Activated naive CD4-positive, alpha-beta T cell treated with anti-CD3 and anti-CD28 coated beads for 36 hours (primary cell): ENCODE measurements at places on chromosomes 12 and 14. TPM values are rescaled to one million over a fixed set of nuclear protein-coding genes. Genes with fewer than 3 reads are reported as not detected.

GRCh38 chr12:90295858-90296257 is 587.2 kb upstream of the ATP2B1 start:
- peaks cover 16% of the 10 kb centered on the region for H3K4me1 ChIP-seq
- H3K4me3 ChIP-seq = no peak overlapping the region
- no peak overlapping the region for H3K27ac ChIP-seq
- DNase-seq = no peak
- peaks cover 13% of the 10 kb centered on the region for H3K27me3 ChIP-seq

DNA sequence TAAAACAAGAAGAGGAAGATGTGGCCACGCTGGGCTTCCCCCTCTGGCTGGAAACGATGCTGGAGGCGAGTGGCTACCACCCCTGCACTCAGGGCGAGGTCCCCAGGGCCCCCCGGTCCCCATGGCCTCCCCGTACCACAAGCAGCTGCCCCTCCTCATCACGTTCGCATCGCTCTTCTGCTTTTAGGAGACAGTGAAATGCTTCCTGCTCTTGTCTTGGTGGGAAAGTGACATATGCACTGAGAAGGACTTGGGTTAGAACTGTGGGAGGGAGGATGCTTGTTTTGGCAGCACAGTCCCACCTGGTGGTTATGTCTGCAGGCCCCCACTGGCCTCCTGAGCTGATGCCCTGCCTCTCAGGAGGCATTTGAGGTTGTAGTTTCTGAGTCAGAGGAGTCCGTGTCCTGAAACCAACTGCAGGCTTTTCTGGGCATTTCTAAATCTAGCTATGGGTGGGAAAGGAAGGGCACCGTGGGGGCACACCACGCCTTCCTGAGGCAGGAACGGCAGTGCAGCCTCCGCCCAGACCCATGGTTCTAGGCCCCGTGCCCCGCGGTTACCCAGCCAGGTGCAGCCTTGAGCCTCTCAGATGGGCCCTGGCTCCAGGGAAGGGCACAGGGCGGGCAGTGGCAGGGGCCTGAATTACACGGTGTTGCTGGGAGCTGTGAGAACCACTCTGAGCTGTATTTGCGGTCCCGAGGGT is 139.3 kb downstream of the ADGRD1 start:
- H3K4me1 ChIP-seq = peaks cover 8% of the 10 kb centered on the region
- no peak overlapping the region for H3K27ac ChIP-seq
- no peaks in the 10 kb centered on the region for H3K36me3 ChIP-seq

- no peaks in the 10 kb centered on the region for H3K36me3 ChIP-seq
- no peaks in the 10 kb centered on the region for H3K27me3 ChIP-seq
- DNase-seq = peak; percentile 22
- H3K4me1 ChIP-seq = peaks cover 25% of the 10 kb centered on the region
- no peak overlapping the region for H3K4me3 ChIP-seq
Observed at GRCh38 chr12:124508381-124509079, 58.9 kb downstream of the NCOR2 start.

GRCh38 chr14:100891051-100891450 is 12.5 kb downstream of the RTL1 start:
- no peak for DNase-seq
- no peak overlapping the region for H3K4me3 ChIP-seq
- peaks cover 5% of the 10 kb centered on the region for H3K27me3 ChIP-seq
- H3K4me1 ChIP-seq = no peaks in the 10 kb centered on the region
- H3K27ac ChIP-seq = no peak overlapping the region

DNA sequence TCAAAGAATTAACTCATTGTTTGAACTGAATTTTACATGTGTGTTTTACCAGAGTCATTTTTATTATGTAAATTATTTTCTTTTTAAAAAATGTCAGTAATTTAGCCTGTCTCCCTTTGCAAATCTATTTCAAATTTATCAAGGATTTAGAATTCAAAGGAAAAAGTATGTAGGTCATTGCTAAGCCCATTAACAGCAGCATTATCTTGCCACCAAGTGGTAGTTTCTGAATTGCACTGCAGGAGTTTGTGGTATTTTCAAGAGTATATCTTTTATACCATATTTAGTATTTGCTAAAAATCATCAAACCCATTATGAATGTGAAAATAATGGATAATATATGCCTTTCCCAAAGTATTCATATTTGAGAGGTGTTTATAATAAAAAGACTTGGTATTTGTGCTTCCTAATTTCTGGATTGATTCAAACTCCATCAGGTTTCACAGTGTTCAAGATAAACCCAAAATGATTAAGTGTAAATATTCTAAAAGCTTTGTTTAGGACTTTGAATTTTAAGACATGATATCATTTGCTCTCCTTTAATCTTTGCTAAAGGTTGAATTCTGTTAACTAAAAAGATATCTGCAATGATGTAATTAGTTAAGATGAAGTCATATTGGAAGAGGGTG is 711.4 kb downstream of the FSCB start:
- H3K36me3 ChIP-seq = no peaks in the 10 kb centered on the region
- no peak for DNase-seq
- H3K27me3 ChIP-seq = no peaks in the 10 kb centered on the region
- no peak overlapping the region for H3K27ac ChIP-seq
- no peak overlapping the region for H3K4me3 ChIP-seq

- H3K4me1 ChIP-seq = no peaks in the 10 kb centered on the region
- no peak overlapping the region for H3K27ac ChIP-seq
- H3K36me3 ChIP-seq = no peaks in the 10 kb centered on the region
- DNase-seq = no peak
- no peaks in the 10 kb centered on the region for H3K27me3 ChIP-seq
Observed at GRCh38 chr12:71000255-71000654, 79.7 kb upstream of the PTPRR start.

GRCh38 chr12:11882301-11883019 is 188.3 kb upstream of the BCL2L14 start:
- peaks cover 68% of the 10 kb centered on the region for H3K36me3 ChIP-seq
- no peak overlapping the region for H3K27ac ChIP-seq
- H3K4me3 ChIP-seq = no peak overlapping the region
- H3K4me1 ChIP-seq = peaks cover 15% of the 10 kb centered on the region
- DNase-seq = no peak
- H3K27me3 ChIP-seq = no peaks in the 10 kb centered on the region

GRCh38 chr12:30930238-30930637 is 3.7 kb downstream of the TSPAN11 start:
- no peaks in the 10 kb centered on the region for H3K36me3 ChIP-seq
- peaks cover 40% of the 10 kb centered on the region for H3K27me3 ChIP-seq
- no peak overlapping the region for H3K4me3 ChIP-seq
- H3K4me1 ChIP-seq = no peaks in the 10 kb centered on the region
- H3K27ac ChIP-seq = no peak overlapping the region

- DNase-seq = no peak
- H3K27me3 ChIP-seq = peaks cover 85% of the 10 kb centered on the region
- H3K27ac ChIP-seq = no peak overlapping the region
- H3K4me1 ChIP-seq = peaks cover 22% of the 10 kb centered on the region
- H3K4me3 ChIP-seq = no peak overlapping the region
Observed at GRCh38 chr12:53972152-53972702, 699 bp upstream of the HOXC11 start.

DNA sequence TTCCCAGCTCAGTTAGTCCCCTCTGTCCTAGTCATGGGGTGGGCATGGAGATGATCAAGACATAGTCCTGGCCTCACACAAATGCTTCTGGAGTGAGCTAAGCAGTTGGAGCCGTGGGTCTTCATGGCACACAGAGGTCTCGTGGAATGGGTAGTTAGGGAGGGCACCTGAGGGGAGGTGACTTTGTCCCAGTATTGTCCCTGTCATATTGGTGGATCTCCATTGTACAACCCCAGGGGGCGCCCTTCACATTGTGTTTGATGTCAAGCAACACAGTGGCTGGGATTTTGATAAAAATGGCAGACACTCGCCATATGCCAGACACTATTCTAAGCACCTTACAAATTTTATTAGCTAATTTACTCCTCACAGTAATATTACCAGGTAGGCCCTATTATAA is 175.4 kb upstream of the LHX5 start:
- no peaks in the 10 kb centered on the region for H3K4me1 ChIP-seq
- H3K36me3 ChIP-seq = no peaks in the 10 kb centered on the region
- DNase-seq = peak; percentile 39
- H3K4me3 ChIP-seq = no peak overlapping the region

GRCh38 chr12:121803861-121804416 is at the start of gene SETD1B:
TSS of gene SETD1B (plus strand) at chr12:121804009. CDS start at chr12:121804738, 729 bp downstream.
- H3K27me3 ChIP-seq = no peaks in the 10 kb centered on the region
- peak; percentile 67 for DNase-seq
- peaks cover 29% of the 10 kb centered on the region for H3K4me1 ChIP-seq
- H3K36me3 ChIP-seq = peaks cover 28% of the 10 kb centered on the region

- H3K27me3 ChIP-seq = no peaks in the 10 kb centered on the region
Observed at GRCh38 chr12:59004456-59004855, 84.2 kb upstream of the LRIG3 start.

GRCh38 chr12:58745348-58746125 is 174.8 kb downstream of the LRIG3 start:
- H3K4me1 ChIP-seq = no peaks in the 10 kb centered on the region
- H3K36me3 ChIP-seq = no peaks in the 10 kb centered on the region
- no peak overlapping the region for H3K27ac ChIP-seq
- no peak overlapping the region for H3K4me3 ChIP-seq
- no peak for DNase-seq
- H3K27me3 ChIP-seq = no peaks in the 10 kb centered on the region

DNA sequence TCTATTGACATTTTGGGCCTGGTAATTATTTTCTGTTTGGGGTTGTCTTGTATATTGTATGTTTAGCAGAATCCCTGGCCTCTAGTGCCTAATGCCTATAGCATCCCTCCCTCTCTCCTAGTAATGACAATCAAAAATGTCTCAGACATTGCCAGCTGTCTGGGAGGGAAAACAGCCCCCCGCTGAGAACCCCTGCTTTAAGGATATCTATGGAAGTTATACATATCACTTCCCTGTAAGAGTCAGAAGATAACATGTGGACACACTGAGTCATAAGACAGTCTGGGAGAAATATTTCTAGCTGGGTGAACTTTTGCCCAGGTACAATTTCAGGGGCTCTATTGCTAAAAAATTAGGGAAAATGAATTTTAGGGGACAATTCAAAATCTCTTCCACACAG is 255.0 kb downstream of the PAWR start:
- H3K4me1 ChIP-seq = no peaks in the 10 kb centered on the region
- no peaks in the 10 kb centered on the region for H3K27me3 ChIP-seq
- no peaks in the 10 kb centered on the region for H3K36me3 ChIP-seq
- no peak for DNase-seq

GRCh38 chr14:75220156-75220555 is 43.7 kb upstream of the TMED10 start:
- no peak for DNase-seq
- peaks cover 12% of the 10 kb centered on the region for H3K4me1 ChIP-seq
- H3K27ac ChIP-seq = no peak overlapping the region
- H3K27me3 ChIP-seq = no peaks in the 10 kb centered on the region

DNA sequence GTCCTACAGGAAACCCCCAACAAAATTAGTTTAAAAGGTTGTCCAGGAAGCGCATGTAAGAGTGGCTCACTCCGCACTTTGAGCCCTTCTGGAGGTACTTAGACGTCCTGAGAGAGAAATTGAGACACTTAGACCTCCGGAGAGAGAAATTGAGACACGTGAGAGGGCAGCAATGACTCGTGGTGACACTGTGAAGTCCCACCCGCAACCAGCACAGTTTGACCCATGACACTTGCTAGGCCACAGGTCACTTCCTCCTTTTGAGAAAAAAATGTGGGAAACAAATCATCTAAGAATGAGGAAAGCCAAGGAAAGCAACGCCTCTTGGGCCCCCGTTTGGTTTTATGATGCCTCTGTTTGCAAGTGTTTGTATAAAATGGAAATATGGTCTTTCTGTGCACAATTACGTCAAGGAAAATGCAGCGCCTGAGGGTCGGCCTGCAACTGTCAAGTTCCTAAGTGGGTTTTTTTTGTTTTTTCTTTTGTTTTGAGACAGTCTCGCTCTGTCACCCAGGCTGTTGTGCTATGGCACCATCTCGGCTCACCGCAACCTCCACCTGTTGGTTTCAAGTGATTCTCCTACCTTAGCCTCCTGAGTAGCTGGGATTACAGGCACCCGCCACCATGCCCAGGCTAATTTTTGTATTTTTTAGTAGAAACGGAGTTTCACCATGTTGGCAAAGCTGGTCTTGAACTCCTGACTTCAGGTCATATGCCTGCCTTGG is 13.6 kb upstream of the CDCA4 start:
- no peaks in the 10 kb centered on the region for H3K27me3 ChIP-seq
- H3K27ac ChIP-seq = no peak overlapping the region
- H3K4me3 ChIP-seq = no peak overlapping the region
- DNase-seq = no peak
- H3K4me1 ChIP-seq = peaks cover 17% of the 10 kb centered on the region
- no peaks in the 10 kb centered on the region for H3K36me3 ChIP-seq

GRCh38 chr14:22668863-22669262 is 24.7 kb upstream of the OR6J1 start:
- no peak overlapping the region for H3K4me3 ChIP-seq
- no peaks in the 10 kb centered on the region for H3K27me3 ChIP-seq
- H3K27ac ChIP-seq = no peak overlapping the region
- H3K4me1 ChIP-seq = peaks cover 8% of the 10 kb centered on the region
- no peak for DNase-seq

DNA sequence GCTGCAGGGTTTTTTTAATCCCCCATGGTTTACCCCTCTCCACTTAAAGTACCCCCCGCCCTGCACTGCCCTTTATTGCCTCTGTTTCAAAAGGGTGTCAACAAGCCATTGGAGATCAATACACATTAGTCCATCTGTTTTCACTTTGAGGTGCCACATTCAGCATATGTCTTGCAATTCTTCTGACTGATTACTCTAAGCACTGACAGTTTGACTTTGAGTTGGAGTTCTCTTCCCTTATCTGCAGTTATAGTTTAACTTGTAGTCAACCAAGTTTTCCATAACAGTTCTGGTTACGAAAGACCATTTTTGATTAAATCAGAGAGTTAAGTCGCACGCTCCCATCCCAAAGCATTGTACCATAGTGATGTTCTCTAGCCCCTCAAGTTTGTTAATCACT is 260.8 kb upstream of the TBX3 start:
- H3K27ac ChIP-seq = no peak overlapping the region
- no peaks in the 10 kb centered on the region for H3K36me3 ChIP-seq
- no peaks in the 10 kb centered on the region for H3K4me1 ChIP-seq
- H3K4me3 ChIP-seq = no peak overlapping the region

GRCh38 chr12:121352682-121353018 is 439 bp upstream of the ANAPC5 start:
- peak overlapping the region; percentile 86 for H3K27ac ChIP-seq
- H3K36me3 ChIP-seq = peaks cover 7% of the 10 kb centered on the region
- no peaks in the 10 kb centered on the region for H3K27me3 ChIP-seq
- no peak for DNase-seq

GRCh38 chr14:100747736-100748135 is 21.0 kb downstream of the DLK1 start:
- no peaks in the 10 kb centered on the region for H3K36me3 ChIP-seq
- no peak for DNase-seq
- no peak overlapping the region for H3K27ac ChIP-seq
- no peak overlapping the region for H3K4me3 ChIP-seq
- no peaks in the 10 kb centered on the region for H3K4me1 ChIP-seq
- no peaks in the 10 kb centered on the region for H3K27me3 ChIP-seq

The MYF6 gene
- total RNA-seq = not detected

The ZCCHC8 gene
- total RNA-seq = 26.0 TPM

The SERPINA1 gene
- 3.1 TPM for total RNA-seq

The GRIN2B gene
- not detected for total RNA-seq

The SERPINA10 gene
- not detected for total RNA-seq

The GDF3 gene
- total RNA-seq = not detected

The RND1 gene
- 7.4 TPM for total RNA-seq
